ENCODE measurements at places on chromosomes 4 and X.

DNA sequence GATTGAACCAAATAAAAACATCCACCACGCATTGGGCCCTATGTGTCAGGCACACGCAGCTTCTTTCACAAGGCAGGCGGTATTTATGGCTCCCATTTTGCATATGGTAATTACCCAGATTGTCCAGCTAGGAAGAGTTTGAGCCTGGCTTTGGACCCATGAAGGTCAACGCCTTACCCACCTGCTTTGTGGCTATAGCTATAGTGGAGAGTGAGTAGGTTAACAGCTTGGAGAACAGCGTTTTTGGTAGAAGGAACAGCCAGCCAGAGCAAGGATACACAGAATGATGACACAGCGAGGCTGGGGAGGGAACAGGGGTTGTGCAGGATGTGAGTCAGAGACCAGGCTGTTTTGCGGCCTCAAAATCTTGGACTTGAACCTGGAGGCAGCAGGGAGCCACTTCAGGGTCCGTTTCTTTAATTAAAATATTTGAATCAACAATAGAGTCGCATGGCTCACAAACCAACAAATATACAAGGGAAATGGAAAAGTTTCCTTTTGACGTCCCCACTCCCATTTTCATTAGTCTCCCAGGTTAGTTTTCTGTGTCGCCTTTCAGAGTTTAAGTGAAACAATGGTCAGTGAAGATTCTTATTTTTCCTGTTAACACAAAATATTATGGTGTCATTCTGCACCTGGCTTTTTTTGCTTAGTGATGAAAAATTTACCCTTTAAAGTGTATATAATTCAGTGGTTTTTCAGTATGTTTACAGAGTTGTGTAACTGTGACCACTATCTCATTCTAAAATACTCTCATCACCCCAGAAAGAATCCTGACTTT lies 118.2 kb upstream of the STX18 start:
- DNase-seq = no peak

DNA sequence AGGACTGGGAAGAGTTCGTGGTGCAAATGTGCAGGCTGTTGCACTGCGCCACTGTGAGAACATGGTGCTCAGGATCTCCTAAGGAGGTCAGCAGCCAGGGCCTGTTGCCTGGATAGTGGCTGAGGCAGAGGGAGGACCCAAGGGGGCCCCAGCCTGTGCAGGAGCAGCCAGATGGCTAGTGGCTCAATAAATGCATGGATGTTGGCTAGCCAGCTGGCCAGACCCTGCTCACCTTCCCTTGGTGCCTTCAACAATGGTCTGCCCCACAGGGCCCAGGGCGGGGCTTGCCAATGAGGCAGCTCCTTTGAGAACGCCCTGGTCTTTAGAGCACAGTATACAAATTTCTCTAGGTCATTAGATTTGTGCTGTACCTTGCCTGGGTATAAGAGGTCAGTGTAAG lies 67.4 kb downstream of the TNIP2 start:
- DNase-seq = no peak

DNA sequence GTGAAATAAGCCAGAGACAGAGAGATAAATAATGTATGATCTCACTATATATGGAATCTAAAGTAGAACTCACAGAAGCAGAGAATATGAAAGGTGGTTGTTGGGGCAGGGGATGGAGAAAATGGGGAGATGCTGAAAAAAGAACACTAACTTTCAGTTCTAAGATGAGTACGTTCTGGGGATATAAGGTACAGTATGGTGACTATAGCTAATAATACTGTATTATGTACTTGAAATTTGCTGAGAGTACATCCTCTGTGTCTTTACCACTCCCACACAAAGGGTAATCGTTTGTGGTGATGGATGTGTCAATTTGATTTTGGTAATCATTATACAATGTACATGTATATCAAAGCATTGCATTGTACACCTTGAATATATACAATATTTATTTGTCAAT lies 6.6 kb downstream of the FBXL5 start:
- DNase-seq = no peak

DNA sequence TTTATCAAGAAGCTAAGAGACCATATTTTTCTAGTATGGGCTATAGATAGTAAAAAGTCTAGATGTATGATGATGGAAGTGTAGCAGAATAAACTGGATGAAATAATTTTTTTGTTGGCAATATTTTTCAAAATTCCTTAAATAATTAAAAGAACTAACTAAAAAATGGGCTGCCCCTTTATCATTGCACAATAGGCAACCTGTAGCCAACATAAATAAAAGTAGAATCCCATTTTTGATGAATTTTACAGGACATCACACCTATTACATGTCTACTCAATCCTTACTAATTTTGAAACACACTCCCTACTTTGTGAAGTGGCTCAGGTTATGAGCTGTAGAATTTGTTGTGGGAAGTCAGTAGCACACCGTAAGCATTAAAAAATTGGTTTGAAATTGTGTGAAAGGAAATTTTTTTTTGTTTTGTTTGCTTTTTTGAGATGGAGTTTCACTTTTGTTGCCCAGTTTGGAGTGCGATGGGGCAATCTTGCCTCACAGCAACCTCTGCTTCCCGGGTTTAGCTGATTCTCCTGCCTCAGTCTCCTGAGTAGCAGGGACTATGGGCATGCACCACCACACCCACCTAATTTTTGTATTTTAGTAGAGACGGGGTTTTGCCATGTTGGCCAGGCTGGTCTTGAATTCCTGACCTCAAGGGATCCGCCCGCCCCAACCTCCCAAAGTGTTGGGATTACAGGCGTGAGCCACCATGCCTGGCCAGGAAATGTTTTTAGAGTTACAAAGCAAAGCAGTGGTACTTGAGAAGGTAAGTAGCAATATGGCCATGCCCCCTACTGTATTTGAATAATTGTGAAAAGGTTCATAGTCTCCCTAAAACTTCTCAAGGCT lies 8.9 kb upstream of the RUFY3 start:
- no peak for DNase-seq

DNA sequence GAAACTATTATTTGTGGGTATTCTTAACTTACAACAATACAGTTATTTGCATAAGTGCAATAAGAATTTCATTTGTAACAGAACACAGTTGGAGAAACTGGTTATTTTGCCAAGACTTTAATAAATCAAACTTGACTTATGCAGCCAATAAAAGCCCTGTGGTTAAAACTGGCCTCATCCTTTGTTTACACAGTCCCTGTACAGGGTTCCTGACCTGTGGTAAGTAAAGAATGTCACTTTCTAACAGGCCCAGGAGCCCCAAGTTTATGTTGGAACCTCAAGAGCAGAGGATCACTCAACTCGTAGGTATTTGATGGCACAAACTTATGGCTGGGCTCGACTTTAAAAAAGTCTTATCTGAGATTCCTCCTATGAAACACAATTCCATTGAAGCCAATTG lies 88.6 kb upstream of the PTCHD1 start:
- DNase-seq = no peak

DNA sequence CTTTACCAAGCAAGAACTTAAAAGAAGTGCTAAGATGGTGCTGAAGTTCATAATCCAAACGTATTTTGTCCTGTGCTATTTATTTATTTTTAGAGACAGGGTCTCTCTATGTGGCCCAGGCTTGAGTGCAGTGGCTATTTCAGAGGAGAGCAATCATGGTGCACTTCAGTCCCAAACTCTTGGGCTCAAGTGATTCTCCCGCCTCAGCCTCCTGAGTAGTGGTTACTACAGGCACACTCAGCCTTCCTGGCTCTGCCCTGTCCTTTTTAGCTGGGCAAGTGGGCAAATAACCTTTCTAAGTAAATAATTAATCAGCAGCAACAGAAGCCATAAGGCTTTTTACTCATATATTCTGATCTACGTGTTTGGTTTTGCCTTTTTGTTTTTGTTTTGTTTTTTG lies 2.6 kb downstream of the NSD2 start:
- no peak for DNase-seq

GRCh38 chrX:119667111-119667878 lies 25.7 kb downstream of the SEPTIN6 start:
- DNase-seq = no peak

DNA sequence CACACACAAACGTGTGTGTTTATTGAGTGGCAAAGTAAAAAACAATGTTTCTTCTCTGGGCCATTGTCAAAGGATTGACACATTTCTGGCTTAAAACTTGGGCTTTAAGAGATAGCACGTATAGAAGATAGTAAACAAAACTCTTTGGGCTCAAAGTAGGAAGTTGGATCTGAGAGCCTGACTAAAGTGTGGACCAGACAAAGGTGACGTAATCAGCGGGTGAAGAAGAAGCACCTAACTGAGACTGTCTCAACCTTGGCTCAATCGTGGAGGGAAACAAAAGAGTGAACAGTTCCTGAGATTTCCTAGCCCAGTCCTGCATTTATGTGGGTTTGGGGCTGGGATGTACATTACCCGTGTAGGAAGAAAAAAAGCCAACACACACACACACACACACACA lies 13.7 kb downstream of the PFKFB1 start:
- no peak for DNase-seq

- no peak for DNase-seq
These were observed 12.5 kb downstream of the METAP1 start for GRCh38 chr4:99008051-99008450.

DNA sequence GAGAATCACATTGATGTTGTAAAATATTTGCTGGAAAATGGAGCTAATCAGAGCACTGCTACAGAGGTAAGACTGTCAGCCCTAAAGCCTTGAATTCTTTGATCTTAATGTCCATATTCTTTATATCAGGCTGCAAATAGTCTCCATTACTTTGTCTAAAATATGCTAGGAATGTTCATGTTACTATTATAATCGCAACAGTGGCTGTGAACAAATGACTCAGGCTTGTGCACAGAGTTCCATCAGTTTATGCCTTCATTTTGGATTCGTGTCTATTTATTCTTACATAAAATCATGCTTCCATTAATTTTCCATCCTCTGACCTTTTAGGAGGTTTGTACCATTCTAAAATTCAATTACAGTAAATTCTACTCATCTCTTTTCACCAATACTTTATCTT lies 182.7 kb downstream of the ANK2 start:
- DNase-seq = no peak

DNA sequence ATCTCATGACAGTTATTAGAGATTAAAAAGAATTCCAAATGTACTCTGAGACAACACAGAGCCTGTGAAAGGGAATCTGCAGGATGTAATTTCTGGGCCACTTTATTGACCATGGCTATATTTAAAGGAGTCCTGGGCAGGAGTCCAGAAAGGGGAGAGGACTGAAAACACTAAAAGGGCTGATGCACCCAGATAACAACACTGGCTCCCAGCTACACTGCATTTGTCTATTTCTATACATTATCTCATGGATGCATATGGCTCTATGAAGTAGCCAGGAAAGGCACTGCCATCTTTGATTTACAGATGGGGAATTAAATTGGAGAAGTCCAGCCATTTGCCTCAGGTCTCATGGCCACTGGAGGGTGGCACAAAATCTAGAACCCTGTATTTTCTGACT lies 56.0 kb downstream of the MED28 start:
- no peak for DNase-seq

DNA sequence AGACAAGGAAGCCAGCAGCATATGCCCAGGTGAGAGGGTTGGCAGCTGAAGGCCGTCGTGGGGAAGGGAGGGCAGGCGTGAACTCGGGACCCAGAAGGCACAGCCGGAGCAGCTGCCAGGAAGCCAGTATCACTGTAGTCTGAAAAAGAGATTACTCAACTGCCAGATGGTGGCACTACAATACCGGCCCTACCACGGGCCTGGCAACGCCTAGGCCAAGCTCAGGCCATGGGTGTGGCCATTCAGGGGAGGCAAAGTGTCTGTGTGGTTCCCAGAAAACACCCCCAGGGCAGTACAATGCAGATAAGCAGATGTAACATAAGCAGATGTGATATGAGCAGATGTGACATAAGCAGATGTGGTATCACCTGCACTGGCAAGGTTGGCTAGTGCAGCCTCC lies 236.0 kb downstream of the AFAP1 start:
- no peak for DNase-seq

- no peak for DNase-seq
These were observed 6.3 kb downstream of the TKTL2 start for GRCh38 chr4:163467082-163467770.

DNA sequence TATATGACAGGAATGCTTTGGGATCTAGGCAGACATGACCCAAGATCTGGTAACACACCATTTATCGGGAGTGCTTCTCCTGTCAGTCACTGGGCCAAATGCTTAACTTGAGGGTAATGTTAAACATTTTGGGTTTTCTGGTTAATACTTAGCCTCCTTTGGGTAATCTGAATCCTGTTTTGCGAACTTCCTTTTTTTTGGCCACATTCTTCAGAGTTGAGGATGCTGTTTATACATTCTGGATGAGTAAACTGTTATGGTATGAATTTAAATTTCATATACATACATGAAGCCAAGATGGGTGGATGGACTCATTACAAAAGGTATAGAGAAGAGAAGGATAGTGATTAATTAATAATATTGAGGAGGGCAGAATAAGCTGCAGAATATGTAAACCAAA lies 36.1 kb downstream of the MID1IP1 start:
- DNase-seq = no peak

DNA sequence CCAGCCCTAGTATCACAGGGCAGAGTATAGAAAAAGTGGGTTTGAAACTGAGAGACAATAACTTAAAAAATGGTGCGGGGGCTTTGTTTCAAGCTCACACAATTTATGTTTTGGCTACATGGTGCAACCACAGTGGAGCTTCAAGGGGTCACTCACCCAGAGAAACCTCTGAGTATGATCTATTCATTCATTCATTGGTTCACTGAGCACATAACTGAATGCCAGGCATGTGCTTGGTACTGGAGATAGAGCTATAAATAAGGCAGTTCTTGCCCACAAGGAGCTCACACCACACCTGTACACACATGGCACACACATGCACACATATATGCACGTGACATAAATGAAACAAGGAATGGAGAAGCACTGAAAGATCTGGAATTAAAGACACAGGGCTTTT lies 171.4 kb downstream of the NHS start:
- no peak for DNase-seq

DNA sequence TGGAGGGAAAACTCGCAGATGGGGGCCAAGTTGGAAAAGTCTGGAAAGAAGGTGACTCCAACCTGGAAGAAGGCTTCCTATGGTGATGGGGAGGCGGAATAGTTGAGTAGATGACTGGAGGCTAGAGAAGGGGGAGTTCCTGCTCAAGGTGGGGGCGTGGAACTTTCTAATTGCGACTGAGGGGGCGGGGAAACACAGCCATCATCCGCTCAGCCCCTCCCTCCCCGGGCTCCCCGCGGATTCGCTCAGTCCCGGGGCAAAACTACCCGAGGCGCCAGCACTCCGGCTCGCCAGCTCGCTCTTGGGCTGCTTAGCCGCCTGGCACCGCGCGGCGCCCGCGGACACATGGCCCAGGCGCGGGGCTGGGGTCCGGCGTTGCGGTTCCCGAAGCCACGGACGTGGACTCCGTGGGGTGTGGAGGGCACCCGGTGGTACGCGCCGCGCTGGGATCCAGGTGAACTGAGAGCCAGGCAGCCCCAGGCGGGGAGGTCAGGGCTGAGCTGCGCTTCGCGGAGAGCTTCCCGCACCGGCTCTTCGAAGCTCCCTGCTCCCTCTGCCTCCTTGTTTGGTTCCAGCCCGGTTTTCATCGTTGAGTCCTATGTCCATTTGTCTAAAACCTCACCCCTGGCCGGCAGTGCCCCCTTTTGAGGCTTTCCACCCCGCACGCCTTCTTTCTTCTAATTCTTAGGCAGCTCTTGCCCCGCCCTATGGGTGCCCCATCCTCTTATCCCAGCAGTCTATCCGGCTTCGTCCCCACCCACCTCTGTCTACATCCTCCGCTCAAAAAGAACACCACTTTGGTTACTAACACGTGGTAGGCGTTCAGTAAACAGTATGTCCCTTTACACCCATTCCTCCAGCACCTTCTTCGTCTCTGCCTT lies 38.9 kb downstream of the STARD8 start:
- no peak for DNase-seq

GRCh38 chr4:675036-675882 lies 917 bp downstream of the MYL5 start:
- no peak for DNase-seq
